ENCODE measurements at places on chromosomes 16 and 17.
A peak's percentile ranks its signal among the peaks of the same experiment; 100 is the strongest.

GRCh38 chr16:4893103-4893862 lies 43.7 kb downstream of the PPL start:
- DNase-seq = no peak

GRCh38 chr16:1460602-1461138 lies 14.2 kb downstream of the CLCN7 start:
- no peak for DNase-seq

GRCh38 chr17:28112606-28113005 lies 70.1 kb downstream of the NLK start:
- no peak for DNase-seq

- DNase-seq = no peak
Observed at GRCh38 chr17:15942207-15942833, 2.6 kb upstream of the ADORA2B start.

DNA sequence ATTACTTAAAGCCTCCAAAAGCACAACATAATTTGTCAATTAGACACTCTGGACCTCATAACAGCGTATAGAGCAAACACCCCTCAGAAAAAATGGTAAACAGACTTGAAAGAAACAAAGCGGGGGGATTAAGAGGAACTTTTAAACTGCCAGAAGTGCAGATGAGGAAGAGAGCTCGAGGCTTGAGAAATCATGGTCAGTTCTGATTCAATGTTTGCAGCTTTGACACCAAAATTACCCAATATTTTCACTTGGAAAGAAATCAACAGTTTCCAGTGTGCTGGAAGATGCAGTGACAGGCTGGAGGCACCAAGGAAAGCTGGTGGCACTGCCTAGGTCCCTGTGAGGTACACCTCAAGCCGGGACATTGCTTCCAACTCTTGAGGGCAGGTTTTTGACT lies 180.9 kb upstream of the TOX3 start:
- no peak for DNase-seq

- DNase-seq = no peak
Observed at GRCh38 chr17:49130891-49131290, 1.7 kb upstream of the B4GALNT2 start.

DNA sequence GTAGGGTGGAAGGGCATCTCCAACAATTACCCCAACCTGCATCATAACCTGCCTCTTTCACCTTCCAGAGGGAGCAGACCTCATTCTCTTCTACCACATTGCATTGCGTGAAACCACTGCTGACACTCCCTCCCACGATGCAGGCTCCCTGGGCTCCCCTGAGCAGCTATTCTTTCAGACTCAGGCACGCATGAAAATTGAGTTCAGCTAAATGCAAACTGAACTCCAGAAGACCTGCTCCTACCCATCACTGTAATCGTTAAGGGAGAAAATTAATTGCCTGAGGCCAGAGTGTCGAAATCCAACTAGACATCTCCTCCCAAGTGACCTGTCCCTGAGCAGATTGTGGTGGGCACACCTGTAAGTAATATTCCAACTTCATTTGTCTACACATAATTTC lies 186.0 kb downstream of the GRIN2A start:
- DNase-seq = no peak

GRCh38 chr17:81514489-81514738 lies 1.8 kb upstream of the ACTG1 start:
- no peak for DNase-seq

DNA sequence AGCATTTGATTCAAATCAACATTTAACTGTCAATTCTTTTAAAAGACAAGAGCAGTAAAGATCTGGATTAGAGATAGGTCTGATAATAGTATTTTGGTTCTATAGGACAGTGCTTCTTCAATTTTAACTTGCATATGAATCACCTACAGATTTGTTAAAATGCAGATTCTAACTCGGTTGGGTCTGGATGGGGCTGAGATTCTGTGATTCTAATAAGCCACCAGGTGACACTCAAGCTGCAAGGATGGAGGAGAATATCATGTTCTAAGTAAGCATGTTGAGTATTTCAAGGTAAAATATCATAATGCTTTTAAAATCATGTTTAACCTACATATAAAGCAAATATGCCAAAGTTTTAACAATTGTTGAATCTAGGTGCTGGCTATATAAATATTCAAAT lies 15.8 kb downstream of the TSPOAP1 start:
- DNase-seq = no peak

DNA sequence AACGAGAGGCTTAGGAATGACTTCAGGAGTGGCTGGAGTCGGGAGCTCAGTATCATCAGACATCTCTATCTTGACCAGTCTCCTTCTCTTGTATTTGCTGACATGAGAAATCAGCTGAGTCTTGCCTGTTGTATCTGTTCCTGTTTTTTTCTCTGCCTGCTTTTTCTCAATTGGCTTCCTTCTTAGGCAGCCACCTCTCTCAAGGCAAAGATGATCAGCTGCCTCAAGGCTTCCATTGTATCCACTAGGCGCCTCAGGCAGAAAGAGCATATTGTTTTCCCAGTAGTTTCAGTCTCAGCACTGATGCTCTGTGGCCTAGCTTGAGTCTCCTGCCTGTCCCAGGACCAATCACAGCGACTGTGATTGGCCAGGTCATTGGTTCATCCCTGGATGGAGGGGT lies 306.2 kb downstream of the CPPED1 start:
- no peak for DNase-seq

DNA sequence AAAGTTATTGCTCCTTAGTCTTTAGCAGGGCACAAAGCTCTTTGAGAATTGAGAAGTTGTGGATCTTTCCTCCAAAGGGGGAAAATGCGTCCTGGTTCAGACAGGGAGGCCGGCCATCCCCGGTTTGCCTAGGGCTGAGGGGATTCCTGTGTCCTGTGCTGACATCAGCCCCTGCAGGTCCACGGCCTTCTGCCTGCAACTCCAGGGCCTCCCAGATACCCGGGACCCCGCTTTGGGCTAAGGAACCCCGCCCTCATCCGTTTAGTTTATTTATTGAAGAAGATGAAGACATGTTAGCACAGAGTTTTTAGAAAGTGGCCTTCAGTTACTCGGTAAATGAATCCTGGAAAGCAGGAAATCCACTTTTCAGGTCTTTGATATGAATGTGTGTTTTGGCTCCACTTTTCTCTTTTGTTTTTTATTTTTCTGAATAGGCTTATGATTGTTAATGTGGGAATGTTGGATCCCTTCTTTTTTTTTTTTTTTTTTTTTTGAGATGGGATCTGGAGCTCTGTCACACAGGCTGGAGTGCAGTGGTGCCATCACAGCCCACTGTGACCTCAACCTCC lies 65.6 kb downstream of the CRISPLD2 start:
- DNase-seq = no peak

DNA sequence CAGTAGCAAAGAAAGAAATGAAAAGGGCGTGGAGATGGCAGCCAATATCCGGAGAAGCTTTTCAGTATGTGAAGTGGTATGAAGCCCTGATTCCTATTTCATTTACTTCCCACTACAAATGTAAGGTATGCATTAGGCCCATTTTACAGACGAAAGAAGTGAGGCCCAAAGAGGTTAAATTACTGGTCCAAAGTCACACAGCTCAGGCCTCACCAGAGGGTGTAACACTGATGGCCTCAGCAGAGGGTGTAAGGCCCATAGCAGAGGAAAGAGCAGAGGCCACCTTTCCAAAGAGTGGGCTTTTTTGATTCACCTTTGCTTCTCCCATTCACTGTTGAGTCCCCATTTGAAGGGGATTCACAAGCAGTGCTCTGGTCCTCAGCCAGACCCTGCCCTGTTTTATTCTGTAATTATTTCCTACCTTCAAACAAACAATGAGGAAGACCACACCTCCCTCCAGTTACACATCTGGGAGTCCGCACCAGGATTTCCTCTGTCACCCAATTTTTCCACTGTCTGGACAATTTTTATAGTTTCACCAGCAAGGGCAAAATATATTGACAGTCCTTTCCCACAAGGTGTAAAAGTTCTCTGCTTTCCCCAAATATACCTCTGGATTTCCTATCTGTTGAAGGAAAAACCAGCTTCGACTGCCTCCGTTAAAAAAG lies 7.1 kb downstream of the ZFHX3 start:
- no peak for DNase-seq

- no peak for DNase-seq
Observed at GRCh38 chr16:17027488-17028129, 443.2 kb downstream of the XYLT1 start.

DNA sequence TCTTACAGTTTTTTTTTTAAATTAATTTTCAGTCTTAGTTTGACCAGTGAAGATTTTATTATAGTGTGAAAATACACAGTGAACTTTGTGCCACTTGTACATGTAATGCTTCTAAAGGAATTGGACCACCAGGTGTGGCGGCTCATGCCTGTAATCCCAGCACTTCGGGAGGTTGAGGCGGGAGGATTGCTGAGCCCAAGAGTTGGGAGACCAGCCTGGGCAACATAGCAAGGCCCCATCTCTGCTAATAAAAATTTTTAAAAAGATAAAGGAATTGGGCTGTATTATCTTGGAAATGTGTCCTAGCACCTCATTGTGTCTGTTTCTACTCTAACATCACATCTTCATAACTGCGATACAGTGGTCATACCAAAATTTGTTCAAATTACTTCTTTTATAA lies 3.8 kb downstream of the IST1 start:
- DNase-seq = no peak

DNA sequence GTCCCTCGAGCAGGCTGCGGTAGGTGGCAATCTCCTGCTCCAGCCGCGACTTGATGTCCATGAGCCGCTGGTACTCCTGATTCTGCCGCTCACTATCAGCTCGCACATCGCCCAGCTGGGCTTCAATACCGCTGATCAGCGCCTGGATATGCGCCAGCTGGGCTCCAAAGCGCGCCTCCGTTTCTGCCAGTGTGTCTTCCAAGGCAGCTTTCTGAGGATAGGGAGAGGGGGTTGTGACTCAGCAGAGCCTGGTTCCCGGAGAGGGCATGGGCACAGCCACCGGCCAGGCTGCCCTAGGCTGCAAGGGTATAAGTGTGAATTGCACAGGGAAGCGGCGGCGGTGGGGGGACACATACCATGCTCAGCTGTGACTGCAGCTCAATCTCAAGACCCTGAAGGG lies 4.3 kb downstream of the KRT19 start:
- no peak for DNase-seq

DNA sequence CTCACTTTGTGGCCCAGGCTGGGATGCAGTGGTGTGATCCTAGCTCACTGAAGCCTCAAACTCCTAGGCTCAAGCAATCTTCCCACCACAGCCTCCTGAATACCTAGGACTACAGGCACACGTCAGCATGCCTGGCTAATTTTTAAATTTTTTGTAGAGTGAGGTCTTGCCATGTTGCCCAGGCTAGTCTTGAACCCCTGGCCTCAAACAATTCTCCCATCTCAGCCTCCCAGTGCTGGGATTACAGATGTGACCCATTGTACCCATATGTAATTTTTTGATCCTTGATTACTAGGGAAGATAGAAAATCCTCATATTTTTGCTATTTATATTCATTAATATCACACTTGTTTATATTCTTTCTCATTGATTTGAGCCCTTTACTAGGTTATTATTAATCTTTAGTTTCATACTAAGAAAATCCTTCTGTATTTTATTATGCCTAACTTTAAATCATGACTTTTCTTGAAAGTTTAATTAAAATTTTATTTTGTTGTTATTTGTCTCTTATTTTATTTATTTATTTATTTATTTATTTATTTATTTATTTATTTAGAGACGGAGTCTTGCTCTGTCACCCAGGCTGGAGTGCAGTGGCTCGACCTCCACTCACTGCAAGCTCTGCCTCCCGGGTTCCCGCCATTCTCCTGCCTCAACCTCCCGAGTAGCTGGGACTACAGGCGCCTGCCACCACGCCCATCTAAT lies 75.4 kb downstream of the BCAS3 start:
- no peak for DNase-seq

DNA sequence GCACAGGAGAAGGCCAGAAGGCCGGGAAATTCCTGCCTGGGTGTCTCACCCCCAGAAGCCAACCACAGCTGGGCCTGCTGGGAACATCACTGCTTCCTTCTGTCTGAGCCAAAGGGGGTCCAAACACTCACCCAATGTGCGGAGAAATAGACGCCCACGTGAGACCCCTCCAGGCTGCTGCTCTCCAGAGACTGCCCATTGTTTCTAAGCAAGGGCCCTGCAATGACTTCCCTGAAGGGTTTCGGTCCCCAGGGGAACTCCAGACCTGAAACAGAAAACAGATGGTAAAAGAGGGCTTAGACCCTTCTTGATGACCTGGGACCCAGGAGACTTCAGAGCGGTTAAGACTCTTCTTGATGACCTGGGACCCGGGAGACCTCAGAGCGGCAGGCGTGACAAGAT lies 41.3 kb downstream of the MRM3 start:
- no peak for DNase-seq

DNA sequence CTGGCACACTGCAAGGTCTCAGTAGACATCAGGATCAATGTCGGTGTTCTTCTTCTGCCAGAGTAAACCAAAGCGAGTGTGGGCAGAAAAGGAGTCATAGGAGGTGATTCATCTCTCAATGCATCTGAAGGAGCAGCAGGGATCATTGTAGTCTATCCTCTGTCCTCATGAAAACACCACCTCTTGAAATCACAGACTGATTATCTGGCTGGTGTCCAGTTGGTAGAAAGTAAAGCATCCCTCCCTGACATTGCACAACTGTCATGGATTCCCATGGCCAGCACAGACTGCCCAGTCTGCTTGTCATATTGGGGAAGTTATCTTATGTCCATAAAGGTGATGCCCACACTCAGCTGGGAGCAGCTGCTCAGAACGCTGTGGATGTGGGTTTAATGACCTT lies 74.1 kb downstream of the ABCC12 start:
- no peak for DNase-seq

GRCh38 chr17:42183741-42184711 lies 1.2 kb downstream of the HCRT start:
- peak; percentile 44 for DNase-seq

DNA sequence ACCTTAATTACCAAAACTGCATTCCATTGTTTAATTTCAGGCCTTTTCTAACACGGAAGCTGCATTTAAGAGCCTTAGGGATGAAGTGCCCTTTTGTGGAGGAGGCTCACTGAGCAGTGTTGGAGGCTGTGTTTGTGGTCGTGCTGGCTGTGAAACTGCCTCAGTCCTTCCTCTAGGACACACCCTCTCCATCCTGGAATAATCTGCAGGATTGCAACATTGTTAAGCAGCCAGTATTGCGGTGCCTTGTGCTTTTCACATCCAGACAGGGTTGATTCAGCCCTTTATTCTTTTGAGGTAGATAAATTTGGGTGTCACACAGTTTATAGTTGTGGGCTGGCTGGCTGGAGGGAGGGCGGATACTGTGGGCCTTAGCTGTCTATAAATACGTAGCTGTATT lies 141.6 kb downstream of the CDRT15L2 start:
- no peak for DNase-seq

GRCh38 chr16:63787014-63787413 lies 1334.8 kb downstream of the CDH11 start:
- DNase-seq = no peak

DNA sequence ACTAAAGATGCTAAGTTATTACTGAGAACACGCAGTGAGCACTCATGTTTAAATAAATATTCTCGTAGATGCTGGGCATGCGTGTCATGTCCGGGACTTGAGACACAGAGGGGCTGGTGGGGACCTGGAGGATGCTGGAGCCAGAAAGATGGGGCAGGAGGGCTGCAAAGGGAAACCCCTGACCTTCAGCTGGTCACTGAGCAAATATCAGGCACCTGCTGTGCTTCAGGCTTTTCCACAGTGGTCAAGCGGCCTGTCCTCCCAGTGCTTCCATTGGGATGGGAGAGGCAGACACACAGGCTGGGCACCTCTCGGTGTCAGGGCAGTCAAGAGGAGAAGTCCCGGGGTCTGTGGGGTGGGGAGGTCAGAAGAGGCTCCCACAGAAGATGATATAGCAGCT lies 211.4 kb downstream of the GSG1L start:
- no peak for DNase-seq

GRCh38 chr16:20859699-20860098 lies 40.5 kb downstream of the DCUN1D3 start:
- no peak for DNase-seq
